ENCODE measurements at places on chromosomes 7 and 10.

DNA sequence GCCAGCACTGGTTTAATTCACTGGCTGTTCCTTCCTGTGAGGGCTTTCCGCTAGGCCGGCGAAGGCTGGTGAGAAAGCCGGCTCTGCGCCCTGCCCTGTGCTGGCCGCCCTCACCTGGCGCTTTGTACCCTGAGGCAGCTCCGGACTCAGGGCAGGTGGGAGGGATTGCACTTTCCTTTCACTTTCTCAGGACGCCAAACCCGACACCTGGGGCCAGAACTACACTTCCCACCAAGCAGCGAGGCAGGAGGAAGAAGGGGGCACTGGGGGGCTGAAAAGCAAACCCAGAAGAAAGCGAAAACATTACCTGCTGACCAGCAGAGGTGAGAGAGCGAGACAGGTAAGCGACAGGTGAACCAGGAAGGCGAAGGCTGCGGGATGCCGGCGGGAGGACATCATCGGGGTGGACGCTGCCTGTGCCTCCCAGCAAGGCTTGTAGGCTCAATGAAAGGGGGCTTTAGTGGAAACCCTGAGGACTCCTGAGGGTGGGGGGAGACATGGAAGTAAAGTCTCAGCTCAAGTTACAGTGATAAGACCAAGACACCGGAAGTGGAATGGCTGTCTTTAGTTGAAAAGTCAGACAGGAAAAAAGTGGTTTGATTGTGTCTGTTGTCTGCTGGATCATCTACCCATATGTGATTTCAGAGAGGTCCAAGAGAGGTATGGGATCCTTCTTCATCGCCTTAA is at the start of gene RAB19:
RAB19 (plus strand) TSS at position 181 of the 687 bp plus-strand sequence. CDS start 3,589 bp downstream, outside the sequence.
- DNase-seq: peak; percentile 22

DNA sequence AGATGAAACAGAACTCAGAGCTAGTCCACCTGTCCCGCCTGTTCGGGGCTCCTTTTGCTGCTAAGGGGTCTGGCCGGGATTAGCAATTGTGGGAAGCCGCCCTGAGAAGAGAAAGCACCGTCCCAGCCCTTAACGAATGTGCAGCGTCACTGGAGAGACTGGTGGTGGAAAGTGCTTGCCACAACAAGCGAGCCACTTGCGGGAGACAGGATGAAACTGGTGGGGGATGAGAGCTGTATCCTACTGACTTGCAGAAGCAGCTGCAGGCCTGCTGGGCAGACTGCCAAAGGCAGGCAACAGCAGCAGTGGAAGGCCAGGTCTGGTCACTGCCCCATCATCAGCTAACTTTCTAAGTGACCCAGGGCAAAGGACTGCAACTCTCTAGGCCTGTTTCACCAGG is 95.4 kb downstream of the FAM53B start:
- peak; percentile 40 for DNase-seq

DNA sequence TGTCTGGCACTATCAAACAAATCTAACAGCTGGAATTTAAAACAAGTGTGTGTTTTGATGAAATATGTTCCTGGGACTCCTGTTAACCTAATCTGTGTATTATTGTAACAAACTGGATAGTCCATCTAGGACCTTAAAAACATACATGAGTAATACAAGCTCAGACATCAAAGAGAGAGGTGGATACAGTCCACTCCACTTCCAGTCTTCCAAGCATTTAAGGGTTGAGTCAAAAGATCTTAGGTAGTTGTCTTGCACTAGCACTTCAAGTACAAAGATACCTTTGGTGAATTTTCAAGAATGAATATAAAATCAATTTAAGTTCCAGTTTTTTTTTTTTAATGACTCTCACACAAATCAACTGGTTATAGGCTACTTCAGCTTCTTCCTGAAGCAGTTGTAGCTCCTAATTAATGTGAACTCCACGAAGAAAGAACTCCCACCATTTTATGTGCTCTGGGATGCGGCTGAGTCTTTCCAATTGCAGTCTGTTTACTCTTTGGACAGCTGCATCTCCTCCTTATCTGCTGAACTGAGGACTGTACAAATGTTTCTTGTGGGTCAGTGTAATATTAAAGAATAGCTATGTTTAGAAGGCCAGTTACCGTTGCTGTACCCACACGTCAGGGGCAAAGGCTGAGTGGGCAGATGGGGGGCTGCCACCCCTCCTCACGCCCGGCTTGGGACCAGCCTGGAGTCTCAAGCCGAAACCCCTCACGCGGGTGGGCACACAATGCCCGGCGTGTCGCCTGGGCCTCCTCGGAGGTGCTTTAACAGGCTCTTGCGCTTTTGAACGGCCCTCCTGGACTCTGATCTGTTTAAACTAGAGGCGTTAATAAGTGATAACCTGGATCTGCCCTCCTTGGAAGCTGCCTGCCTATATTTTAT is 2.9 kb upstream of the IGF2BP3 start:
- DNase-seq: no peak

DNA sequence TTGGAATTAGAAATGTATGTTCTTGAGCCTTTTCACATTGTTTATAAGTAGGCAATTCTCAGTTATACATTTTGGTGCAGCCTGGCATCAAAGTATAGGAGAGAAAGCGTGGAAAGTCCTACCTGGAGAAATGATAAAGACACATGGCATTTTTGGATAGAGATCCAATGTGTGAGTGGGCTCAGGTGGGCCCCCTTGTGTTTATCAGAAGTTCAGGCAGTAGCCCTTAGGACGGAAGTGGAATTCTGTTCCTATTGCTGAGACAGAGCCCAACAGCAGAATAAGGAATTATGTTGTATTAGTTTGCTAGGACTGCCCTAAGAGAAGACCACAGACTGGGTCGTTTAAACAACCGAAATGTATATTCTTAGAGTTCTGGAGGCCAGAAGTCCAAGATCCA is 85.2 kb upstream of the AMPH start:
- no peak for DNase-seq

DNA sequence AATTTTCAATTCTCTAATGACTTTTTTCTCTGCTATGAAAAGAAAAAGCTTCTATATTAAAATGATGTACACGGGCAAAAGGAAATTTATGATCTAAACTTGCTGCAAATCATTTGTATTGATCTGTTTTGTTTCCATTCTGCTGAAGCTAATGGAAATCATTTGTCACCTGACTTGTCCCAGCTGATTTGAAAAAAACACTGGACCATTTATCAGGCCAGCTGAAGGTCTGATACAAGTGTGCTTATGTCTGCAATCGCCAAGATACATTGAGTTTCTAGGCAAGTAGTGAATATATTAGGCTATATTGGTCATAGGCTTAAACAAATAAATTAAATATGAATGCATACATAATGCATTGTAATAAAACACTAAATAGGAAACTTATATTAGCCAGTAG is 1309.7 kb downstream of the REEP3 start:
- no peak for DNase-seq

GRCh38 chr7:46848944-46849343 is 733.0 kb downstream of the TNS3 start:
- DNase-seq: no peak

- no peak for DNase-seq
Measured at GRCh38 chr7:55105952-55106351, 87.1 kb downstream of the EGFR start.

DNA sequence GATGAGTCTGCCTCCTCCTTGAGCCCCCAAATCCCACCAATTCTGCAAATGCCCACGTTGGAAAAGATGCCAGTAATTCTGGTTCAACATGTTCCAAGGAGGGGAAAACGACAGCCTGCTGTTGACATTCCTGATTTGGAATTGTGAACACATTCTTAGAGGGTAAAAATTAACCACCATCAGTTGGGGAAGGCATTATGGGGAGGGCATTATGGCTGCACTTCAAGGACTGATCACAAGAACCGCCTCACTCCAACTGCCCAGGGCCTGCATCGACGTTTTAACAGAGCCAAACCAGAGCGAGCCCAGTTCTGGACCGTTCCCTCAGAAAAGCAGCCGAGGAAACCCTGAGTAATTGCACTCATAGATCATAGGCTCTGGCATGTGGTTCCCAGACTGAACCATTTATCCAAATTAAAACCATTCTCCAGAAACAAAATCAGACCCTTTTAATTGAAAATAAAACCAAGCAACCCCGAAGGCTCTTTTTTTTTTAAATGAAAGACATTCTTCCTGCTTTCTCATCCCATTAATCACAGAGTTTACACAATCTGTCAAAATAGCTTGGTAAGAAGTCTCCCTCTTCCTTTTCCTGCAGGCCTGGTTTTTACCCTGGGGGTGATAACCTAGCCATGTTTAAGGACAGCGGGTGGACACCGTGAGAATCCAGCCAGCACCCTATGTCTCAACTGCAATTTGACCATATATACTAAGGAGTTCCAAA is 8.0 kb downstream of the TNS3 start:
- DNase-seq: no peak

GRCh38 chr10:7340179-7340874 is 70.5 kb downstream of the SFMBT2 start:
- no peak for DNase-seq

DNA sequence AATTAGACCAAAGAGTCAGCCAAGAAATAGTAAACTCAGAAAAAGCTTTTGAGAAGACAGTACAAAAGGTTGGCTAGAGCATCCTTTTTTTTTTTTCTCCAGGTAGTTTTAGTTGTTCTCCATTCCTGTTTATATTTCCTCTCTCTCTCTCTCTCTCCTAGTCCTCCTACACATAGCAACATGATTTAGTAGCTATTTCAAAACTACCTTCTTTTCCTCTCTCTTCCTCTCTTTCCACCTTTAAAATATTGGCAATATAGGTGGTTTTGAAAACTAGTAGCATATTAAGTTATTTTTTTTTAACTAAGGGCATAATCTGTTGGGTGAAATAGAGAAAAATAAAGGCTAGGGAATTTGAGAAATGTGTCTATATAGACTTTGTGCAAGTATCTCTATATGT is 5.0 kb downstream of the SKIDA1 start:
- no peak for DNase-seq

- DNase-seq: no peak
Measured at GRCh38 chr7:121151774-121152221, 163.3 kb downstream of the CPED1 start.
